ENCODE measurements at places on chromosomes 5 and 9.

GRCh38 chr5:143229896-143230675 is 173.4 kb downstream of the NR3C1 start:
- peak; percentile 36 for DNase-seq

GRCh38 chr5:54718656-54719055 is 201.1 kb downstream of the SNX18 start:
- DNase-seq = no peak

GRCh38 chr9:16293610-16294009 is 576.9 kb downstream of the BNC2 start:
- no peak for DNase-seq

GRCh38 chr9:109619310-109619709 is 121.2 kb upstream of the PTPN3 start:
- DNase-seq = no peak
